ENCODE measurements at places on chromosomes 11 and 22. TPM values are rescaled to one million over a fixed set of nuclear protein-coding genes. Genes with fewer than 3 reads are reported as not detected.

UBQLN3 gene
- total RNA-seq: not detected

OR4D5 gene
- not detected for total RNA-seq

- no peak for DNase-seq
Observed at GRCh38 chr11:134634897-134635831, 223.1 kb upstream of the B3GAT1 start.

GRCh38 chr11:95415837-95416304 lies 184.9 kb upstream of the SESN3 start:
- no peak for DNase-seq

GRCh38 chr11:119518746-119519730 lies 96.1 kb upstream of the THY1 start:
- DNase-seq: peak; percentile 48

ENDOD1 gene
- 40.4 TPM for total RNA-seq

GRCh38 chr11:79973721-79974617 lies 533.1 kb upstream of the TENM4 start:
- DNase-seq: peak; percentile 7

DNA sequence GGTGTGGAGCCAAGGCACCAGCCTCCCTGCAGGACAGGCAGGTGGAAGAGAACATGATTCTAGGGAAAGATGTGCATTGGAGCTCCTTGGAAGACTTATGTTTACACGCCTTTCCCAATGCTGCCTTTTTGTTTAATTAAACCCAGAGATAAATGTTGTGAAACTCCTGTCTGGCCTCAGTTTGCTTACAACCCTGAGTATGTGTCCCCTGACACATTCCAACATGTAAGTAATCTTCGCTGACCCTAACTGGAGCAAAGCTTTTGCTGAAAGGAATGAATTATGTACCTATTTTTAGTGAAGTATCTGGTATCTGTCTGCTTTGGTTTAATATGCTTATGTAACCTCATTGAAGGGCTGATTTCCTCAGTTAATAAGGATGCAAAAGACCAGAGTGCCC lies 56.7 kb downstream of the APIP start:
- no peak for DNase-seq

GRCh38 chr11:2687782-2688191 lies 12.0 kb downstream of the KCNQ1OT1 start:
- DNase-seq: no peak

DNA sequence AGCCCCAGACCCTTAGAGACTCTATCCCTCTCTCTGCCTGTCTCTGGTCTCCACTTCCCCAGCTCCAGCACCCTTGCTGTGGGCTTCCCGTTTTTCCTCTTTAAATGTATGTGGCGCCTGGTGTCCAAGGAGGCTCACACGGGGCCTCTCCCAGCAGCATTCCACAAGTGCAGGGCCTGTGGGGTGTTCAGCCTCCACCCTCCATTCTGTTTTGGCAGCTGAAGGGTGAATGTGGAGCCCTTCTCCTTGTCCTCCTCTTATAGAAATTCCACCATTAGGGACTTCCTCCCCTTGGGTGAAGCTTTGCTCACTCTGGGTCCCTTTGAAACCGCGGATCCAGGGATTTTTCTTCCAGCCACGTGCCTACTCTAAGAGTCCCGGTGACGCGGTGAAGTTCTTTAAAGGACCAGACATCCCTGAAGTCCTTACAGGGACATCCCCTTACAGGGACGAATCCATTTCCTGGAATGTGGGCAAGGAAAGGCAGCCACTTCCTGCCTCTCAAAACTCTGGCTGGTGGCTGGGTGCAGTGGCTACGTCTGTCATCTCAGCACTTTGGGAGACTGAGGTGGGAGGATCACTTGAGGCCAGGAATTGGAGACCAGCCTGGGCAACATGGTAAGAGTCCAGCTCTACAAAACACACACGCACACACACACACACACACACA lies 1.6 kb upstream of the TSPAN18 start:
- peak; percentile 37 for DNase-seq

GGTLC3 gene
- not detected for total RNA-seq

GRCh38 chr11:131402040-131402439 lies 31.6 kb downstream of the NTM start:
- DNase-seq: no peak

- DNase-seq: no peak
Observed at GRCh38 chr11:2290351-2290841, 11.3 kb downstream of the C11orf21 start.

DNA sequence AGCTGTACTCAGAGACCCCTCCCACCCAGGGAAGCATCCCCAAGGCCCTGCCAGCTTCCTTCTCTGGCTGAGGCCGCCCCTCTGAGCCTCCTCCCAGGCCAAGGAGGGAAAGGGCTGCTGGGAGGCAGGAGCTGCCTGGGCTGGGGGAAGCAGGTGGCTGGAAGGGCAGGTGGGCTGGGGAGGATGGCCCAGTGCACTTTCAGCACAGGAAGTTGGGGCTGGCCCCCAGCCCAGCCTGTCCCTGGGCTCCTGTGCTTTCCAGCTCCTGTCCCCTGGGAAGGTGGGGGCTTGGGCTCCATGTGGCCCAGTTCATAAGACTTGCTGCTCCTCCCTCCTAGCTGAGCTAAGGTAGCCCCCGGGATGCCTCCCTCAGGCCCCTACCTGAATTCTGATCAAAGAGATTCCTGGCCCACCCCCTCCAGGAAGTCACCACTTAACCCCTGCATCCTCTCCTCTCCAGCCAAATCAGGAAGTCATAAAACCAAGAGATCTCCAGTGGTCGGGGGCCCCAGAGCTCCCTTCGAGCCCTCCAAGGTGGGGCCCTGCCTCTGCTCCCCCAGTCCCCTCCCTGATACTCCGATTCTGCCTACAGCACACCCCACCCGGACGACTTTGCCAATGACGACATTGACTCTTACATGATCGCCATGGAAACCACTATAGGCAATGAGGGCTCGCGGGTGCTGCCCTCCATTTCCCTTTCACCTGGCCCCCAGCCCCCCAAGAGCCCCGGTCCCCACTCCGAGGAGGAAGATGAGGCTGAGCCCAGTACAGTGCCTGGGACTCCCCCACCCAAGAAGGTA lies 4.9 kb downstream of the PPP1CA start:
- no peak for DNase-seq

GRIA4 gene
- not detected for total RNA-seq

DNA sequence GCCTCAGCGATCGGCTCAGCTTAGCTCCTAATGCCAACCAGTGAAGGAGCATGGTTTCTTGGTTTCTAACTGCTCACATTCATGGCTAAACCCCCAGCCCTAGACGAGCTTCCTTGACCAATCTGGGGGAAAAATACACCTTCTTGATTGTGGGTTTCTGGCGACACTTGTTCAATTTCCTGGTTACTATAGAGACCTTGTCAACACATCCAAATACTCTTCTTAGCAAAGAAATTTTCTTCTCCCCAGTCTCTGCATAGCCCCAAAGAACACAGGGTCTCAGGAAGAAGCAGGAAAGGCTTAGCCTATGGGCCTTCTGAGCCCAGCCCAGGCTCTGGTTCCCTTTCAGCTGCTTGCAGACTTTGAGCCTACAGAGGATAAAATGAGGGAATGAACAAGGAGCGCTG lies 88.5 kb upstream of the SYT13 start:
- DNase-seq: peak; percentile 13

DNA sequence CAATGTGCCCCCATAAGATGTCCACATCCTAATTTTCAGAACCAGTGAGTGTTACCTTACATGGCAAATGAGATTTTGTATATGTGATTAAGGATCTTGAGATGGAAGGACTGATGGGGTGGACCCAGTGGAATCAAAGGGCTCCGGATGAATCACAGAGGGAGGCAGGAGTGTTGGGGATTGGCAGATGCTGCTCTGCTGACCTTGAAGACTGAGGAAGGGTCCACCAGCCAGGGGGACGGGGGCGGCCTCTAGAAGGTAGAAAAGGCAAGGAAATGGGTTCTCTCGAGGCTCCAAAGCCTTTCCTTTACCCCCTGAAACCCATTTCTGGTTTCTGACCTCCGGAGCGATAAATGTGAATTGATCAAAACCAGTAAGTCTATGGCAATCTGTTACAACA lies 18.8 kb downstream of the TMEM218 start:
- DNase-seq: no peak

PKDREJ gene
- total RNA-seq: not detected

DGAT2 gene
- total RNA-seq: 2.4 TPM

DNA sequence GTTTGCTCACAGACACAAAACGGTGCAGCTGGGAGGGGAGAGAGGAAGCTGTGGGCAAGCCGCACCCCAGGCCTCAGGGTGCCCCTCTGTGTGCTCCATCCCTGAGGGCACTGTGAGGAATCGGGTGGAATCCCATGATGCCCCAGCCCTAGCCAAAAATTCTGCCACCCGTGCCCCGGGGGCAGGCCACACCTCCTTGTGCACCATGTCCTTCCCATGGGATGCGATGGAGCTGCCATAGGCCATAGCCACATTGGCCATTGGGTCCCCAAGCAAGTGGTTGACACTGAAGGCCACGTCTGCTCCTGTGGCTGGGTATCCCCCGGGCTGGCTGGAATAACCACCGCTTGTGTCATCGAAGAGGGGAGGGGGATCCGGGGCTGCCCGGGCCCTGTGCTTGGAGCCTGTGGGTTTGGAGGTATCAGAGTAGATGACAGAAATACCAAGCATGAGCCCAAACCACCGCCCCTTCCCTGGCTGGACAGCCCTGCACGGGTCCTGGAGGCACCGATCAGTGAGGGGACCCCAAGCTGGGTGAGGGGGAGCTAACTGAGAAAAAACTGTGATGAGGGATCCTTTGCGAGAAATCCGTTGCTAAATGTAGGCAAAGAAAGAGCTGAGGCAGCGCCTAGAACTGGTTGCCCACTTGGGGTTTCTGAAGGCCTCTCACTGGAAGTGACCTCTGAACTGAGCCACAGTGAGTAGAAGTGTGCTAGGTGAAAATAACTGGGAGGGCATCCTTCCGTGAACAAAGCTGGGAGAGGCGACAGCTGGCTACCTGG lies 863 bp downstream of the YIF1A start:
- DNase-seq: peak; percentile 27

DNA sequence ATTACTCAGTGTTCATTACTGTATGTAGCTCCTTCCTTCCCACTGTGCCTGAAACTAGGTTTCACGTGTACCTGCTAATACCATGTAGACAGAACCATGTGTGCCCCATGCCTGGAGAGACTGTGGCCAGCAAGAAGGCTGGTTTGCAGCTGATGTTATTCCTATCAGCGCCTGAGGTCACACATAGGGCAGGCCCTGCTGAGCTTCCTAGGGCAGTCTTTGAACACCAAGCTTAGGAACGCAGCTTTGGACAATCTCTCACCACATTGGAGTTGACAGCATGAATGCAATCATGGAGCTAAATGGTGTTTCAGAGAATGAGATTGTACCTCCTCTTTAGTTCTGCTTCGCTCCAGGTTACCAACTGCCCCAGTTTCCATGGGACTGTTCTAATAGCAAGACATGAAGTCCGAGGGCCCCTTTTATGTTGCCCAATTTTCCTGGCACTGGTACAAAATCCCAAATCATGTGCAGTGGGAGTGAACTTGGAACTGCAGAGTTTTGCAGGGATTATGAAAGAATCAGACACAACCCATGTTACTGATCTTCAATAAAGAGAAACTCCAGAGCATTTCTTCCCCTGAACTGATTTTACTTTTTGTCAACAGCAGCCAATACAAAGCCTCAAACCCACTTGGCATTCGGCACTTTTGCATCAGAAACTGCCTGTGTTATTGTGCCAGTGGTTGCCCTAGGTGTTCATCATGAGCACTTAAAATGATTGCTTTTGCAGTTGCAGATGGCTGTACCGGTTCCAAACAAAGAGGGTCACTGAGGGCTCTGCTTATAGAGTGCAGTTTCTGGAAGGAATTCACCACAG lies 154.2 kb upstream of the TTC12 start:
- no peak for DNase-seq

Measured in RPMI7951 (cell line).